ENCODE measurements at places on chromosomes 2 and 18.
A peak's percentile ranks its signal among the peaks of the same experiment; 100 is the strongest.

DNA sequence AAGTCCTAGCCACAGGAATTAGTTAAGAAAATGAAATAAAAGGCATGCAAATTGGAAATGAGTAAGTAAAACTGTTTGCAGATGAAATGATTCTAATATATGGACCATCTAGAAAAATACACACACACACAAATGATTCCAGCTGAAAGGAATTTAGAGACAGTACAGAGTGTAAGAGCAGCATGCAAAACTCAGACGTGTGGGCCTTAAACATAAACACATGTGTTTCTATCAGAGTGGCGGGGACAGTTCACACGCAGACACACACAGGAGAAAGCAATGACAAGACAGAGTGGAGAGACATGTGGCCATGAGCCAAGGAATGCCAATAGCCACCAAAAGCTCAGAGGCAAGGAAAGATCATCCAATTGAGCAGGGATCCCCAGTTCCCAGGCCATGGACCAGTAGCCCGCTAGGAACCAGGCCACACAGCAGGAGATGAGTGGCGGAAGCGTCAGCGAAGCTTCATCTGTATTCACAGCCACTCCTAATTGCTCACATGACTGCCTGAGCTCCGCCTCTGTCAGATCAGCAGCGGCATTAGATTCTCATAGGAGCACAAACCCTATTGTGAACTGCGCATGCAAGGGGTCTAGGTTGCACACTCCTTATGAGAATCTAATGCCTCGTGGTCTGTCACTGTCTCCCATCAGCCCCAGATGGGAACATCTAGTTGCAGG is 155.4 kb downstream of the ARL4C start:
- H3K27me3 ChIP-seq: no peaks in the 10 kb centered on the region
- H3K4me3 ChIP-seq: no peak overlapping the region
- no peak overlapping the region for H3K27ac ChIP-seq
- no peak for DNase-seq
- peaks cover 15% of the 10 kb centered on the region for H3K4me1 ChIP-seq

DNA sequence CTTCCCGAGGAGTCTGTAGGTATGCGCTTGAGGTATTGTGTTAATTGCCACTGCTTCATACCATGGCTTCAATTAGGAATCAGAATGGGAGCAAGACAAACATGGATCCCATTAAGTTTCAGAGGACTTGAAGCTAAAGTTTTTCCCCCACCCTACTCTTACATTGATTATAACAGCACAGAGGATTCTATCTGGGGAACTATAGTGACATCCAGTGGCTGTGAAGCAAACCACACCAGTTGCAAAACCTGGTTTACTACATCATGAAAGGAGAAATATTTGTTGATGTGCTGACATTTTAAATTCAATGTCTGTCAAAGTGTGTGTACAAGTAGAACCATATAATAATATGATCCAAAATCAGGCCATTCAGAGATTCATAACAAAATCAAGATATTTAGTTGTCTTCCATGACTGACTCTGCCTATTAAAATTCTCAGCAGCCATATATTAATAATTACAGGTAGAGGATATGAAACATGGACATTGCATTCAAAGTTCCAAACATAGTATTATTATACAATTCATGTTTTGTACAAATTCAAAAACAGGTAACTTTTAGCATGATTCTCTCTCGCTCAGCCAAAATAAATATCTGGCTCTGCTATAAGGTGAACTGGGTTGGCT is 82.9 kb downstream of the GRB14 start:
- no peaks in the 10 kb centered on the region for H3K36me3 ChIP-seq
- no peak for DNase-seq
- peak overlapping the region; percentile 27 for H3K27ac ChIP-seq
- H3K4me3 ChIP-seq: no peak overlapping the region

DNA sequence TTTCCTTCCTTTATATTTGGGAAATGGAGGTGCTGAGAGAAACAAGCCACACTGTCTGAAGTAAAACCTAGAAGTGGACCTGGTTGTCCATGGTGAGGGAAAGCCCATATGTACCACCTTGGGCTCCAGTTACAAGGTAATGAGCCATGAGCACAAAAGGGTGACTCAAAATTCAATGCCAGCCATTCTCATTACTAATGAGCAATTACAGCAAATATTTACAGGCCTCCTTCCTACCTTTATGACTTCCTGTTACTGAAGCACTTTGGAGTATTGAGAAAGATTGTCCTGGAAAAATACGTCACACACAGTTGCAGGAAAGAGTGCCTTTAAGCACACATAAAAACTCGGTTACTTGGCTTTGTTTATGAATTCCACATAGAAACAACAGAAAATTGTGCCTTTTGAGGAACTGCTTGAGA is 9.1 kb downstream of the EPAS1 start:
- no peak for DNase-seq
- peak overlapping the region; percentile 20 for H3K4me3 ChIP-seq
- peaks cover 27% of the 10 kb centered on the region for H3K27me3 ChIP-seq
- H3K36me3 ChIP-seq: peaks cover 9% of the 10 kb centered on the region
- peak overlapping the region; percentile 30 for H3K27ac ChIP-seq

DNA sequence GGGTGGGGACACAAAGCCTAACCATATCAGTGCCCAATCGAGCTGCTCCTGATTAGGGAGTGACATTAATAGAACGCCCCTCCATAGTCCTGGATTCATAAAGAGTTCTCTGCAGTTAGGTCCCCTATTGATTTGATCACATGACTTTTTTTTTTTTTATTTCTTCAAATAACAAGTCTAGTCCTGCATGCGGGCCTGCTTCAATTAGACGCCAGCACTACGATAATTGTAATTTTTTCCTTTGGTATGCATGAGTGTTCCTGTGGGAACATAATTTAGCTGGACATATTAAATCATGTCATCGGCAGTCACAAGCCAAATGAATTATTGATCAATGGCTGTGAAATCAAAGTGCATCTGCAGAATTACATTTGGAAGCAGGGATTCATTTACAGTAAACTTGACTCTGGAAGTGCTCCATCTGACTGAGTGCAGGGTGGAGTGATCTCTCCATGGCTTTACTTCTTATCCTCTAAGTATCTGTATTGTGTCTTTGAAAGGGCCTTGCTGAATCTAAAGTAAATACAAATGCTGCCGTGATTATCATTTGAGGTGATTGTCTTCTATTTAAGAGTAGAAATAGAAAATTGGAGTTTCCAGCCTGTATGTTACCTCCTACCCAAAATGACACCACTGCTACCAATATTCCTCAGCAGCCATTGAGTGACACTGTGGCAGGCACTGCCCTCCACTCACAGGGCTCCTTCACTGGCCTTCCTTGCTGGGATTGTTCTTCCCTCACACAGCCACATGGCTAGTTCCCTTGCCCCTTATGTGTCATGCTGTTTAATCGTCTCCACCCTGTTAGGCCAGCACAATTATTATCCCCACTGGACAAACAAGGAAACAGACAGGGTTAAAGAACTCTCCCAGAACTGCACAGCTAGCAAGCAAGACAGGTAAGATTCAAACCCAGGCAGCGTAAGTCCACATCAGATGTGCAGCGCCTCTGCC is 337.4 kb upstream of the ID2 start:
- H3K4me1 ChIP-seq: peaks cover 43% of the 10 kb centered on the region
- H3K4me3 ChIP-seq: no peak overlapping the region

- H3K27ac ChIP-seq: no peak overlapping the region
- peaks cover 40% of the 10 kb centered on the region for H3K27me3 ChIP-seq
- H3K36me3 ChIP-seq: peaks cover under 1% of the 10 kb centered on the region
- H3K4me1 ChIP-seq: no peaks in the 10 kb centered on the region
- peak overlapping the region; percentile 47 for H3K4me3 ChIP-seq
Observed at GRCh38 chr18:45839414-45840395, 14.2 kb downstream of the SIGLEC15 start.

GRCh38 chr18:29928081-29928480 is 1114.5 kb downstream of the DSC3 start:
- H3K27ac ChIP-seq: no peak overlapping the region
- DNase-seq: no peak
- no peaks in the 10 kb centered on the region for H3K4me1 ChIP-seq
- no peaks in the 10 kb centered on the region for H3K36me3 ChIP-seq
- H3K4me3 ChIP-seq: no peak overlapping the region

DNA sequence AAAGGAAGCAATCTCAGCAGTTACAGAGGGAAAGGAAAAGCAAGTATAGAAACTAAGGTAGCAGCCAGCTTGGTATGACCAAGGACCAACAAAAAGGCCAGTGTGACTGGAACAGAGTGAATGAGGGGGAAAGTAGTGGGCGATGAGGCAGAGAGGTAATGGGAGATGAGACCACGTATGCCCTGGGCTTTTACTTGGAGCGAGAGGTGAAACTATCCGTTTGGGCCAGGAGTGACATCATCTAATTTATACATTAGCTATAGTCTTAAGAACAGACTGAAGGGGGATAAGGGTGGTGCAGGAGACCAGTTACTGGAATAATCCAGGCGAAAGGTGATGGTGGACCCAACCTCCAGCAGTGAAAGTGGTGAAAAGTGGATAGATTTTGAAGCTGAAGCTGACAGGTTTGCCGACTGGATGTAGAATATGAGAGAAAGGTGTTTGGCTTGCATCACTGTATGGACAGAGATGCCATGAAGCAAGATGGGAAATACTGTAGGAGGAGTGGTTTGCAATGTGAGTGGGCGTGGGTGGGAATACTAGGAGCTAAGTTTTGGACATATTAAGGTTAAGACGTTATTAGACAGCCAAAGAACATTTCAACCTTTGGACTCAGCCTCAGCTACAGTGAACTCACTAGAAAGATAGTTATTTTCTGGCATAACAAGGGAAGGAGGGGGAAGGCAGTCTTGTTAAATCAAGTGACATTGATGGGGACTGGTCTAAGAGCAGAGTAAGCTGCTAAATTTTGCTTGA is 106.0 kb downstream of the PLEKHM3 start:
- H3K27me3 ChIP-seq: no peaks in the 10 kb centered on the region
- no peak overlapping the region for H3K4me3 ChIP-seq
- H3K4me1 ChIP-seq: no peaks in the 10 kb centered on the region

- H3K36me3 ChIP-seq: peaks cover 4% of the 10 kb centered on the region
- DNase-seq: no peak
- H3K27ac ChIP-seq: no peak overlapping the region
- H3K4me1 ChIP-seq: no peaks in the 10 kb centered on the region
- H3K4me3 ChIP-seq: no peak overlapping the region
Observed at GRCh38 chr18:49304751-49305150, 155.7 kb downstream of the DYM start.

- H3K27ac ChIP-seq: no peak overlapping the region
- no peaks in the 10 kb centered on the region for H3K27me3 ChIP-seq
- no peaks in the 10 kb centered on the region for H3K4me1 ChIP-seq
- H3K4me3 ChIP-seq: no peak overlapping the region
- no peak for DNase-seq
Observed at GRCh38 chr2:151720521-151720920, 13.8 kb downstream of the NEB start.

GRCh38 chr18:55289048-55289447 is 298.9 kb downstream of the TCF4 start:
- H3K36me3 ChIP-seq: peaks cover 9% of the 10 kb centered on the region
- H3K4me1 ChIP-seq: peaks cover 32% of the 10 kb centered on the region
- no peaks in the 10 kb centered on the region for H3K27me3 ChIP-seq

DNA sequence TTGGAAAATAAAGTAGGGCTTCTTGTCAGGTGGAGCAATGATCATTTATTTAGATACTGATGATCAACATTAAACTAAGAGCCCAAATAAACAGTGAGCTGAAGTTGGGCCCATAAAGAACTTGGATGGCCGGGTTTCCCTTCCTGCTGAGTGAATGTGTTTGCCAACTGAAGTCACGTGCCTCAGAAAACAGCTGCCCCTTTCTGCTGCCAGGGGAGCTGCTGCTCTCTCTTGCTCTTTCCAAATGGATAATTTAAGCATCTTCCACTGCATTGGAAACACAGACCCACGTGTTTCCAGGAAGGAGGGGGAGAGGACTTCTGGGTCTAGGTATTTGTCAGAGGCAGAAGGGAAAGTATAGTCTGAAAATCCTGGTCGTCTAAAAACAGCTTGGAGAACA is 22.9 kb upstream of the NCKAP5 start:
- no peak overlapping the region for H3K27ac ChIP-seq
- H3K4me3 ChIP-seq: no peak overlapping the region
- DNase-seq: no peak

GRCh38 chr2:75603477-75603876 is 42.7 kb upstream of the EVA1A start:
- no peak for DNase-seq
- H3K36me3 ChIP-seq: peaks cover 3% of the 10 kb centered on the region
- H3K4me3 ChIP-seq: no peak overlapping the region
- peaks cover 28% of the 10 kb centered on the region for H3K4me1 ChIP-seq

GRCh38 chr18:675307-675706 is 17.9 kb downstream of the TYMS start:
- no peak overlapping the region for H3K4me3 ChIP-seq
- H3K27me3 ChIP-seq: no peaks in the 10 kb centered on the region
- H3K4me1 ChIP-seq: no peaks in the 10 kb centered on the region
- DNase-seq: no peak
- H3K27ac ChIP-seq: no peak overlapping the region
- H3K36me3 ChIP-seq: peaks cover 30% of the 10 kb centered on the region

DNA sequence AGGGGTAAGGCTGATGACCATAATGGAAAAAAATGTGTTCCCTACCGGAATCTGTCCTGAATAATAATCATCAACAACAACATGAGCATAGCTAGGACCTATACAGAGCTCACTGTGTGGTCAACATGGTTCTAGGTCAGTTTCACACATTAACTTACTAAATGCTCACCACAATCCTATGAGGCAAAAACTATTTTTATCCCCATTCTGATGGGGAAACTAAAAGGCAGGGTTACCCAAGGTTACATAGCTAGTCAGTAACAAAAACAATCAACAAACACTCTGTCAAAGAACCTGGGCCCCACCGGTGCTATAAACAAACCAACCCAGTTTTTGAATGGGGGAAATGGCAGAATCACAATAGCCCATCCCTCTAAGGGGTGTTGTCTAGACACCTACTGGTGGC is 40.1 kb downstream of the AOX1 start:
- H3K27ac ChIP-seq: no peak overlapping the region
- peaks cover 14% of the 10 kb centered on the region for H3K4me1 ChIP-seq
- H3K36me3 ChIP-seq: no peaks in the 10 kb centered on the region
- DNase-seq: no peak

GRCh38 chr2:43085505-43085904 is 140.9 kb downstream of the ZFP36L2 start:
- H3K27me3 ChIP-seq: no peaks in the 10 kb centered on the region
- H3K36me3 ChIP-seq: peaks cover 4% of the 10 kb centered on the region
- H3K4me3 ChIP-seq: no peak overlapping the region
- H3K4me1 ChIP-seq: peaks cover 58% of the 10 kb centered on the region

DNA sequence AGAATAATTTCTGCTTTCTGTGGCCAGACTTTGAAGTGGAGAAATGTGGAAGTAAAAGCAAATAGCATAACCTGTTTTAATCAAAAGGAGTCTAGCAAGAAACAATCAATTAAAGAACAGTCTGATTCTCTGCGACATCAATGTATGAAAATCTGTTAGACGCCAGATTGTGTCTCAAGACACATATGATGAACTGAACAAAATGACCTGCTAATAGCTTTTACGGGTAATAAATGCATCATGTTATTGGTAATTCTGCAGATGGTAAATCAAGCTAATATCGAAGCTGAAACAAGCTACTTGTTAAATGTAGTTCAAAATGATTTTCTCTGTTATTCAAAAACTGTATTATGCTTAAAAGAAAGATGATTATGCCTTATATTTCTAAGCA is 208.5 kb upstream of the FIGN start:
- no peak overlapping the region for H3K27ac ChIP-seq
- no peak overlapping the region for H3K4me3 ChIP-seq
- no peaks in the 10 kb centered on the region for H3K27me3 ChIP-seq
- H3K36me3 ChIP-seq: no peaks in the 10 kb centered on the region

- no peaks in the 10 kb centered on the region for H3K36me3 ChIP-seq
- H3K4me1 ChIP-seq: peaks cover 9% of the 10 kb centered on the region
- H3K4me3 ChIP-seq: peak overlapping the region; percentile 85
- H3K27me3 ChIP-seq: peaks cover 52% of the 10 kb centered on the region
Observed at GRCh38 chr2:230956827-230957755, 32.0 kb upstream of the GPR55 start.

Measured in type B pancreatic cell (in vitro differentiated cells).